Right renal cortex interstitium (tissue), 3 donors: ENCODE measurements at places on chromosomes 16 and 17.

DNA sequence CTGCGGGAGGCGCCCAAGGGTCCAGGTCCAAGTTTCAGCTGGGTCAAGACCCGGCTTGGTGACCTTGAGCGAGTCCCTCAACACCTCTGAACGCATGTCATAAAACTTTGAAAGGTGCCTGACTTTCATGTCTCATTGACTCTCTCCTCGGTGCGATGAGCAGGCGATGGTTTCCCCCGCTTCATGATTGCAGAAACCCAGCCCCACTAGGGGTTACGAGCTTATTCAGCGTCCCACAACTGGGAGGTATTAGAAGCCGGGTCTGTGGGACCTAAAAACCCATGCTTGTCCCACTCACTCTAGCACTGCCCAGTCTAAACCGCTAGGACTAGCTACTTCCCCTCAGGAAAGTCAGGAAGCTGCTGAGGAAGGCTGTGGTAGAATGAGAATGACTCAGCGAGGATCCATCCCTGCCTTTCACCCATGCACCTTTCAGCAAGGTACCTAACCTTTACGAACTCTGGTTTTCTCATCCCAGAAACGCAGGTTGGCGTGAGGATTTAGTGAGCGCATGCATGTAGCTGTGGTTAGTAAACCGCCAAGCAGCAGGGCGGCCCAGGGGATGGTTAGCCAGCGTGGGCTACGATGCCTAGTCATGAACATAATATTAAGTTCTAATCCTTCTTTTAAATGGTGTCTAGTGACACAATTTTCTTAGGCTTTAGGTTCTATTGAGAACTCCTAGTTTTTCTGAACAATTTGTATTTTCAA lies 26.2 kb upstream of the RFFL start:
- no peak for DNase-seq

GRCh38 chr16:9372934-9373890 lies 281.8 kb downstream of the HAPSTR1 start:
- DNase-seq: no peak

GRCh38 chr16:11757671-11758545 lies 15.3 kb upstream of the TXNDC11 start:
- no peak for DNase-seq

GRCh38 chr16:24023621-24024020 lies 187.8 kb downstream of the PRKCB start:
- DNase-seq: no peak

DNA sequence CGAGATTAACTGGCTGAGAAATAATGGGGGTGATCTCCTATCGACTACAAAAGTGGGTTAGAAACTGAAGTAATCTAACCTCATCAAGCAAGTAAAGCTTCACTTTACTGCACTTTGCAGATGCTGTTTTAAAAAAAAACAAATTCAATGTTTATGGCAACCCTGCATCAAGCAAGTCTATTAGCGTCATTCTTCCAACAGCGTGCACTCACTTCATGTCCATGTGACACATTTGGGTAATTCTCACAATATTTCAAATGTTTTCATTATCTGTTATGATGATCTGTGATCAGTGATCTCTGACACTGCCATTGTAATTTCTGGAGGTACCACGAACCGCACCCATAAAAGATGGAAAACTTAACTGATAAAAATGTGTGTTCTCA lies 70.8 kb downstream of the KANSL1 start:
- DNase-seq: no peak

DNA sequence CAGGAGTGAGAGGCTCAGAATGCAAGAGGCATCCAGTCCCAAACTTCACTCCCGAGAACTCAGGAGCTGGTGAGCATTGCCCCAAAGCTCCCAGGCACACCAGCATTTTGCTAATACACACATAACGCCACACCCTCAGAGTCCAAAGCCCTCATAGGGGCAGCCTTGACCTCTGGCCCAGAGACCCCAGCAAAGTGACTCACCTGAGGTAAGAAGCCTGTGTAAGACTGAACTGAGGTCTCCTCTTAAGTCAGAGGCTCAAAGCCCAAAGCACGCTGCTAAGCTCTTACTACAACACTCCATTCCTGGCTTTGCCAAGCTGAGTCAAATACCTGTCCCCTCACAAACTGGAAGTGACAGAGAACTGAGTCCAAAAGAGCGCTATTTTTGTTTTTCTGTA lies 16.4 kb downstream of the ST3GAL2 start:
- no peak for DNase-seq

DNA sequence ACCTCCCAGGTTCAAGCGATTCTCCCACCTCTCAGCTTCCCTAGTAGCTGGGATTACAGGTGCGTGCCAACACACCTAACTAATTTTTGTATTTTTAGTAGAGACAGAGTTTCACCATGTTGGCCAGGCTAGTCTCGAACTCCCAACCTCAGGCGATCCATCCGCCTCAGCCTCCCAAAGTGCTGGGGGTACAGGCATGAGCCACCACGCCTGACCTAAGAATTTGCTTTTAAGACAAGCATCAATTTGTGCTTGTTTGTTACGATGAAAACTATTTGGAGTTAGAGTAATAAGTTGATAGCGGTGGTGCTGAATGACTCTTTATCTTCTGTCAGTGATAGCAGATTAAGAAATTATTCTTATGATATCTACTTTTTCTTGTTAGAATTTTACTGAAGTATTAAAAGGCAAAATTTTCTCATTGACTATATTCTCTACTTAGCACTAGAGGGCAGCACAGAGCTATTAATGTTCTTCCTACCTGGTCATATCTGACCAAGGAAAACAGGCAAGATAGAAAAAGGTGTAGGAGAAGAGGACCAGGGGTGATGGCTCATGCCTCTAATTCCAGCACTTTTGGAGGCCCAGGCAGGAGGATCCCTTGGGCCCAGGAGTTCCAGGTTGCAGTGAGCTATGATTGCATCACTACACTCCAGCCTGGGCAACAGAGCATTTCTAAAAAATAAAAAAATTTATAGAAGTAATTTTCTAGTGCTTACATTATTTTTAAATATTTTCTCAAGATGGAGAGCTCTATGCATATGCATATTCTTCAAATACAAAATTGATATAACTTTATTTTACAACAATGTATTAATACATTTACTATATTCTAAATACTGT lies 24.5 kb downstream of the STXBP4 start:
- DNase-seq: peak; percentile 35

DNA sequence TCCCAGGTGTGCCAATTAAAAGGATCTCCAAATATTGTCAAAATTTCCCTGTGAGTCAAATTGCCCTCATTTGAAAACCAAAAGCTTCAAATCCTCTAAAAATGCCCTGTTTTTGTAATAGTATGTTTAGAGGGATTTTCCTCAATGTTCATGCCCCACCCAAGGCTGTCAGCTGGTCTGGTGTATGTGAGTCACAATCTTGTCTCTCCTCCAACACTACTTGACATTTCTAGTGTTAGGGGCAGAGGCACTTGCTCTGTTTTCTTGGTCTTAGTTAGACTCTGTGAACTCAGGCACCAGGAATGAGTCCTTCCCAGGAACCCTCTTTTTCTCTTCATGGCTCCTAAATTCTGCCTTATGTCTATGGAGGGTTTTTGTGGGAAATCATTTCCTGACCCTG lies 634.8 kb downstream of the KCNJ2 start:
- no peak for DNase-seq

GRCh38 chr16:57536306-57537193 lies at the start of gene CCDC102A:
Gene CCDC102A, minus strand, starts transcription at chr16:57536571. Its CDS starts 7,394 bp downstream, at chr16:57529177.
- DNase-seq: no peak

DNA sequence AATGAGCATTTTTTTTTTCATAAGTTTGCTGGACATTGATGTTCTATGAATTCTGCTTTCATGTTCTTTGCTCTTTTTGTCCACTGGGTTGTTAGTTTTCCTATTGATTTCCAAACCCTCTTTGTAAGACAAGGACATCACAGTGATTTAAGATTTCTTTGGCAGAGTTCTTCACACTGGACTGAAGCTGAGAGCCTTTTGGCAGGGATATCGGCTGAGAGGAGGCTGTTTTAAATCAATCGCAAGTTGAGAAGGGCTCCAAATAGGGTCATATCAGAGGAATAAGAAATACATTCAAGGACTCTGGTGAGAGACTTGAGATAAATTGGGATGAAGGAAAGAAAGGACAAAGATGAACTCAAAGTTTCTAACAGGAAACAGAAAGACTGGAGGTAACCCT lies 165.8 kb upstream of the AXIN2 start:
- DNase-seq: no peak

- no peak for DNase-seq
These were observed 14.2 kb downstream of the SLFN12L start for GRCh38 chr17:35523296-35523695.

DNA sequence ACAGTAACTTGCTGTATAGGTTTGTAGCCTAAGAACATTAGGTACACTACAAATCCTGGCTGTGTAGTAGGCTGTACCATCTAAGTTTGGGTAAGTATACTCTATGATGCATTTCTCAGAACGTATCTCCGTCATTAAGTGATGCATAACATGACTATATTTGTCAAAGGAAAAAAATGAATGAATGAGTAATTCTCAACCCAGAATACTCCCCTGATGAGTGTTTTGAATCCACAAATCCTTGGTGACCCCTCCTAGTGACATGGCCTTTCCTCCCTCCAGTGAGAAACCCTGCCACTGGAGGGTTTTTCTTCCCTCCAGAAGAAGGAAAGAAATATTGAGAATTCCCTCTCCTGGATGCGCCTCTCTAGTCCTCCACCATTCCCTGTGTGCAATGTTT lies 24.0 kb upstream of the SALL1 start:
- DNase-seq: no peak

GRCh38 chr16:22646948-22647556 lies 136.4 kb downstream of the NPIPB5 start:
- DNase-seq: no peak

DNA sequence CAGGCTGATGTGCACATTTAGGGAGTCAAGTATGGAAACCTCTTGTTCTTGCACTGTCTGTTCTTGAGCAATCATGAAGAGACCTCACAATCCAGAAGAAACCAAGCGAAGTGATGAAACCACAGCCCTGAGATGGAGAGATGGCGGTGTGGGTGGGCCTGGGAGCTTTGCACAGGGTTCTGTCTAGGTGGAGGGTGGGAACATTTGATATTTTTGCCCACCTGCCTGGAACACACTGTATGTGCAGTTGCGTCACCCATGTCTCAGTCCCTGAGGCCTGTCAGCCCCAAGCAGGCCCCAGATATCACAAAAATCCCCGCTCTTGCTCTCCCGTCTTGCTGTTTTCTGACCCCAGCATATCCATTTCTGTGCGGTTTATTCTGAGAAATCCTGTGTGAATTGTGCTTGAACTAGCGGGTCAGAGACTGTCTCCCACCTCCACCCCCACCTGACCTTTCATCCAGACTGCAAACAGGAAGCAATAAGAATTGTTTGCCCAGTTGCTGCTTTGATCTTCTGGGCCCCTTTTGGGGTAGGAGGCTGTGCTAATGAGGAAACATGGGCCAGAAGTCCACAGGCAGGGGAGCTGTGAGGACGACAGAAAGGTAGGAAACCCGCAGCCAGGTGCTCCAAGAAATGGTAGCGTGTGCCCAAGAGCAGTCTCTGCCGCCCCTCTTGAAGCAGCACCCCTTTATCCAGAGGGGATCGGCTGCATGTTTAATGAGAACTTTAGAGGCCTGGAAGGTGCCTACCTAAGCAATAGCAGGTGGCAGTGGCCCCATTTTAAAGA lies 183.8 kb downstream of the CCDC182 start:
- DNase-seq: no peak

GRCh38 chr16:47780213-47780875 lies 319.2 kb downstream of the PHKB start:
- no peak for DNase-seq

- peak; percentile 88 for DNase-seq
These were observed at the start of gene RPL19 for GRCh38 chr17:39200070-39200879. Gene RPL19, plus strand, starts transcription at chr17:39200283. Its CDS starts 62 bp downstream, at chr17:39200345.

GRCh38 chr17:67718325-67718941 lies 697 bp downstream of the NOL11 start:
- DNase-seq: no peak

DNA sequence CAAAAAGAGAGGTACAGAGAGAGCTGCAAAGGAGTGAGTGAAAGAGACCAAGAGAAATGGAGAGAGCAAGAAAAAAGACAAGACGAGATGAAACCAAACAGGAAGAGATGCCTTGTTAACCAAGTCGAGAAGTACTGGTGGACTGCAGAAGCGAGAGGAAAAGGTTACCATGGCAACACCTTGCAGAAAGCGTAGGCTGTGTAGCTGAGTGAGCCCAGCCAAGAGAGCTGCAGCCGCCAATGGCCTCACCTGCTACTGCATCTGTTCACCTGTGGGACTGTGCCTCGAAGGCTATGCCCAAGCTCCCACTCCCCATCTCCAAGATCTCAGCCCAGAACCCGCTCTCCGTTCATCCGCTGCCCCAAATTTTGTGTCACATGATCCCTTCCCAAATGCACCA lies 161.3 kb downstream of the SLC39A11 start:
- no peak for DNase-seq

- DNase-seq: no peak
These were observed 1.7 kb upstream of the COL1A1 start for GRCh38 chr17:50203086-50203485.

DNA sequence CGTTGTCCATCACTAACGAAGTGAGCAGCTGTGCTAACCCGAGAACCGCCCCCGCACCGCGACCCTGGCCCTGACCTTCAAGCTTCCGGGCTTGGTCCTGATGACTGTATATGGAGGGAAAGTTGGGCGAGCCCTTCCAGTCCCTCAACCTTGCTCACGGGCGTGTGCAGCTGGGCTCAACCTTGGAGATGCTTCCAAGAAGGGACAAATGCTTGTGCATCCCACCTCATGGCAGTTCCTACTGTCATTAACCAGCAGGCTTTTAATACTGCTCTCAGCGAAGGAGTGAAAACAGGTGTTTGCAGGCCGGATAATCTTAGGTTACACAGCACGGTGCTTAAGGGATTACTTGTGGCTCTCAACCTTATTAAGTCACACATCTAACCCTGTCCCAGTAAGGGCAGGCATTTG lies 33.5 kb downstream of the SRL start:
- no peak for DNase-seq

DNA sequence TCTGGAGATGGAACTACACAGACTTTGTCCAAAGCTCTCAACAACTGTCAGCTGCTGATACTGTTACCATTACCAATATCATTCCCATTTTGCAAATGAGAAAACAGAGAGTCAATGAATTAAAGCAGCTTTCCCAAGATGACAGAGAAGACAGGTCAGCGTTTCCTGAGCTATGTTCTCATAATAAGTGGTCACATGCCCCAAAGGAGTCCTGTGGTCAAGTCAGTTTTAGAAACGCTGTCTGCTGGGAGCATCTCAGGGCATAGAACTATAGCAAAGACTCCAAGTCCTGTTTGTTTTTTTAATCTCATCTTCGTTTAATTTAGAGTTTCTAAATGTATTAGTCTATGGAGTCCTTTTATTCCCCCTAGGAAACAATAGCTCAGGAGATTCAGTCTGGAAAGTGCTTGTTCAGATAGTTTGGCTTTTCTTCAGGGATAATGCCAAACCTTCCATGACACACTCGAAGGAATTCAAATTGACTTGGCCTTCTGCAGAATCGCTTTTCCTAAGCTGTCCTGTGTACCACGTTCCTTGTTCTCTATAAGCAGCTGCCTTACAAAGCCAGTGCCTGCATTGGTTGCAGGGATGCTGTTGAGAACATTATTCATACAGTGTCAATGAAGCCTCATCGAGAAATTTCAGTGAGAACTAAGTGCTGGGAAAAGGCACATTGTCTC lies 12.1 kb downstream of the CCDC42 start:
- DNase-seq: no peak
